ENCODE measurements at places on chromosomes 16 and 17. TPM values are rescaled to one million over a fixed set of nuclear protein-coding genes. Genes with fewer than 3 reads are reported as not detected.
A peak's percentile ranks its signal among the peaks of the same experiment; 100 is the strongest.

DNA sequence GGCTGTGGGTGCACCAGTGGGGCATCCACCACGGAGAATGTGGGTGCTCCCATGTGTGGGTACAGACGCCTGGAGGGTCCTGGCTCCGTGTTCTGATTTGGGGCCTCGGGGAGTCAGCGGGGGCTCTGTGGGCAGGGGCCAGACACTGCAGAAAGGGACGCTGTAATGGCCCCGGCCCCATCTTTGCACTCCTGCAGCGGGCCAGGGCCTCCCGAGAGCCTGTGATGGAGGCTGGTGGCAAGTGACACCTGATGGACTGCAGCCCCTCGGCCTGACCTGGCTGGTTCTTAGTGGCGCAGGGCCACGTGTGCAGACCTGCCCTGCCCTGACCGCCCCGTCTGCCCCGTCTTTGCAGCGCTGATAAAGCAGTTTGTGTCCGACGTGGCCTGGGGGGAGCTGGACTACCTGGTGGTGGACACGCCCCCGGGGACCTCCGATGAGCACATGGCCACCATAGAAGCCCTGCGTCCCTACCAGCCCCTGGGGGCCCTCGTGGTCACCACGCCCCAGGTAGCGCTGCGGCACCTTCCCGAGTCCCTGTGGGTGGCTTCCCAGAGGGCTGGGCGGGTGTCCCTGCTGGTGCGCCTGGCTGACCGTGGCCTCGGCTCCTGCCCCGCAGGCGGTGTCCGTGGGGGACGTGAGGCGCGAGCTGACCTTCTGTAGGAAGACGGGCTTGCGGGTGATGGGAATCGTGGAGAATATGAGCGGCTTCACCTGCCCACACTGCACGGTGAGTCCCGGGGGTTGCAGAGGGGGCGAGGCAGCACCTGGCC, 4.7 kb downstream of the NUBP2 start:
- no peak overlapping the region for H3K4me3 ChIP-seq
- no peaks in the 10 kb centered on the region for H3K36me3 ChIP-seq
- no peak overlapping the region for H3K27ac ChIP-seq
- peaks cover 27% of the 10 kb centered on the region for H3K4me1 ChIP-seq
- no peak for DNase-seq

- peak overlapping the region; percentile 67 for H3K27ac ChIP-seq
- no peaks in the 10 kb centered on the region for H3K36me3 ChIP-seq
Measured at GRCh38 chr17:954431-955164, 25.0 kb downstream of the NXN start.

Gene CDH13
- 8.7 TPM for total RNA-seq

GRCh38 chr17:44967026-44967906, 837 bp downstream of the C1QL1 start:
- H3K4me3 ChIP-seq = no peak overlapping the region
- no peaks in the 10 kb centered on the region for H3K36me3 ChIP-seq
- no peak overlapping the region for H3K27ac ChIP-seq
- H3K27me3 ChIP-seq = peaks cover 48% of the 10 kb centered on the region

GRCh38 chr17:69064476-69064875, 3.7 kb upstream of the ABCA9 start:
- H3K27me3 ChIP-seq = no peaks in the 10 kb centered on the region
- H3K27ac ChIP-seq = no peak overlapping the region
- peaks cover 11% of the 10 kb centered on the region for H3K4me1 ChIP-seq
- no peak overlapping the region for H3K4me3 ChIP-seq
- no peaks in the 10 kb centered on the region for H3K36me3 ChIP-seq

DNA sequence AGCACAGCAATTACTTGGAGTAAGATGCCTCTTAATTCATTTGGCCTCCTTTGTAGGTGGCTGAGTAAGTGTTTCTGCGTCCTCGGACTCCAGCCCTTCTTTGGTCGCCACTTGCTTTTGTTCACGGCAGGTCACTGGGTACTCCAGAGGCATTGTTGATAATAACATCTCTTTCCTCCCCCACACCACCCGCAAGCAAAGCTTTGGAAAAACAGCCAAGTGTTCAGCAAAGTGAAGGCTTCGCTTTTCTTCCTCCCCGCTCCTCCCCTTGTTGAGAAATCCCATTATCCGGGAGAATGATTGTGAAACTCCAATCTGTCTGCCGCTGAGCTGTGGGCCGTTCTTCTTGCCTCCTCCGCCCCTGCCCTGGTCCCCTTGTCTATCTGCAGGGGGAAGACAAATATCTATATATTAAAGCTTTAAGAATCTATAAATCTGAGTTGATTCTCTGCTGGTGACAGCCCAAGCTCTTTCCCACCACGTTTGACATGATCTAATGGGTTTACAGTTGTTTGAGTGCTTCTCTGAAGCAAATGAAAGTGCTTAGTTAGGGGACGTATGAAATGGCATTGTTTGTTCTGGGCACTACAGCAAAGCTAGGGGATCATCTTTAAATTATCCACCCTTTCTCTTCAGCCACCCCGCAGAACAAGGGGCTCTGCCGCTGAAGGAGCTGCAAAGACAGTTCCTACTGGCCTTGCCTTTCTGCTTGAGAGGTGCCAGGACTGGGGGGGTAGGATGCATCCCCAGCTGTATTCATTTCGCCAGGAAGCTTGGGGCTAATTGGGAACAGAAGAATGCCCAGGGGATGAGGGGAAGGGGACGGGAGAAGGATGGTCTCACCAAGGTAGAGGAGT, 167.1 kb downstream of the CCDC182 start:
- no peak overlapping the region for H3K4me3 ChIP-seq
- peak overlapping the region; percentile 18 for H3K27ac ChIP-seq
- no peaks in the 10 kb centered on the region for H3K36me3 ChIP-seq
- peak; percentile 81 for DNase-seq

DNA sequence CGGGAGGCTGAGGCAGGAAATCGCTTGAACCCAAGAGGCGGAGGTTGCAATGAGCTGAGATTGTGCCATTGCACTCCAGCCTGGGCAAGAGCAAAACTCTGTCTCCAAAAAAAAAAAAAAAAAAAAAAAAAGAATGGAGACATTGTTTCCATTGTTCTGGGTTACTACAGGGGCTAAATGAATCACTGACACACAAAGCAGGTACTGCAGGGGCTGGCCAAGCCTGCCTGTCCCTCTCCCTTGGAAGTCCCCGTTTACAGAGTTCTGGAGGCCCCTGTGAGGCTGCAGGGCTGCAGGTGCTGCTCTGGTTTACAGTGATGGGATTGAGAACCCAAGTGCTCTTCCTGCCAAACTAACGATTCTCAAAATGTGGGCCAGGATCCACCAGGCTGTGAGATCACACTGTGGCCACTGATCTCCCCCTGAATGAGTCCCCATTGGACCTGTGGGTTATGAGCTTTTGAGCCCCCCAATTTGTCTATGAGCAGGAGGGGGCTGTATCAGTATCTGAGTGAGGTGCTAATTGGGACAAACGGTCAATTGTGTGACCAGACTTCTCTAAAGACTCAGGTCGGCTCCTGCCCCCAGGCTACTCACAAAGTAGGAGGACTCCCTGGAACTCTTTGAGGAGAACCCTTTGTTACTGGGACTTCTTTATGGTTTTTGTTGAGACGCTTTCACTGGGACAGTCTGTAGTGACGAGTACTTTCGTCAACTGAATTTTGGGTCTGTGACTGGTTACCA, 39.0 kb downstream of the DNAH17 start:
- H3K27ac ChIP-seq = no peak overlapping the region
- H3K4me1 ChIP-seq = no peaks in the 10 kb centered on the region
- H3K36me3 ChIP-seq = no peaks in the 10 kb centered on the region
- DNase-seq = no peak
- H3K4me3 ChIP-seq = no peak overlapping the region

Gene MYH8
- not detected for total RNA-seq
